ENCODE measurements at places on chromosomes 2 and 18. TPM values are rescaled to one million over a fixed set of nuclear protein-coding genes. Genes with fewer than 3 reads are reported as not detected.

- no peak for DNase-seq
These were observed 276.9 kb downstream of the CAMKMT start for GRCh38 chr2:44638649-44639048.

GRCh38 chr2:101500180-101500579 lies 25.3 kb upstream of the RFX8 start:
- DNase-seq: no peak

The IL36B gene
- not detected for total RNA-seq

DNA sequence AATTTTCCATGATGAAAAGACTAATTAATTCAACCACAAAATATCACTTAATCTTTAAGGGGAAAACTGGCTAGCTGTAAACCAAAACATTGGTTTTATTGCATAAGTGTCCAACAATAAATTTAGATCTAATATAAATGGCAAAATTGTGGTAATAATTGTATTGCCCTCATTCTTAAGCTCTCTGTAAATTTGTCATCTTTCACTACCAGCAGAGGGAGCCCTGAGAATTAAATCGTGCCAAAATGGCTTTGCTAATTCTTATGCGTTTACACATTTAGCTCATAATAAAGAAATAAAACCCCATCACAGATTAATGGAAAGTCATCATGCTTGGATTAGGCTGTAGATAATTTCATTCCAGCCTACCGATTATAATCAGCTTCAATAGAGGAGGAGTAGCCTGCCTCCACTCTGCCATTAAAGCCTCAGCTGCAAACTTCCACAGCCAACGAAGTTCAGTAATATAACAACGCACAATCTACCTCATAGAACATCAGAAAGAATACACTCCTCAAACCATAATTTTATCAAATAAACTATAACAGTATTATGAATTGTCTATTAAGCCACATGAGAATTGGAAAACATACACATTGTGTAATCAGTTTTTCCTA lies 70.0 kb upstream of the ATP5MC3 start:
- peak; percentile 61 for DNase-seq

The GKN2 gene
- not detected for total RNA-seq

The FBXO36 gene
- total RNA-seq: 0.48 TPM

- no peak for DNase-seq
These were observed 23.2 kb upstream of the ZNF516 start for GRCh38 chr18:76518123-76518859.

DNA sequence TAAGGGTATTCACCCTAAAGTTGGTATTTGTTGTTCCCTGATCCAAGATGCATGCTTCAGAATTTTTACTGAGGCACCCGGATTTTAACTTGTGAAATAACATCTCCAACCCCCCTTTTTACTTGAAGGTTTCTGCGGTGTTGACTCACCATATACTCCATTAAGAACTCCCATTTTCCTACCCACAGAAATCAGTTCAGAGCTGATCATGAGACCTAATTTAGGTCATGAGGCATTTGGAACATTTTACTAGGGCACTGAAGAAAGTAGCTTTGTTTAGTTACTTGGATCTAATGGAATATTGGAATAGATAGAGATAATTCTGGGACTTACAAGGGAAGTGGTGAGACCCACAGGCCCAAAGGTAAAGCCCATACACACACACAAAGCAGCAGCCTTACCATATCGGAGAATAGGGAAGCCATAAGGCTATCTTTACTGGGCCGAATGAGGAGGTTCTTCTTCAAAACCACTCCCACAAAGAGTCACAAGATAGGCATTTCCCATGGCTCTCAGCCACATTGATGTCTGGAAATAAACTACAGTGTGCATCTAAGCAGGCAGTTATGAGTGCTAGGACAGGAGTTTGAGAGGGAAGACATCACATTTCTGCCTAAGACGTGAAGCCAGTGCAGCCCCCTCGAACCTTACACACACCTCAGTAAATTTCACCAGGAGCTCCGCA lies 681.0 kb upstream of the LRRTM4 start:
- no peak for DNase-seq

Measured in HT-29 (cell line).